ENCODE measurements at places on chromosomes 5 and 9.

DNA sequence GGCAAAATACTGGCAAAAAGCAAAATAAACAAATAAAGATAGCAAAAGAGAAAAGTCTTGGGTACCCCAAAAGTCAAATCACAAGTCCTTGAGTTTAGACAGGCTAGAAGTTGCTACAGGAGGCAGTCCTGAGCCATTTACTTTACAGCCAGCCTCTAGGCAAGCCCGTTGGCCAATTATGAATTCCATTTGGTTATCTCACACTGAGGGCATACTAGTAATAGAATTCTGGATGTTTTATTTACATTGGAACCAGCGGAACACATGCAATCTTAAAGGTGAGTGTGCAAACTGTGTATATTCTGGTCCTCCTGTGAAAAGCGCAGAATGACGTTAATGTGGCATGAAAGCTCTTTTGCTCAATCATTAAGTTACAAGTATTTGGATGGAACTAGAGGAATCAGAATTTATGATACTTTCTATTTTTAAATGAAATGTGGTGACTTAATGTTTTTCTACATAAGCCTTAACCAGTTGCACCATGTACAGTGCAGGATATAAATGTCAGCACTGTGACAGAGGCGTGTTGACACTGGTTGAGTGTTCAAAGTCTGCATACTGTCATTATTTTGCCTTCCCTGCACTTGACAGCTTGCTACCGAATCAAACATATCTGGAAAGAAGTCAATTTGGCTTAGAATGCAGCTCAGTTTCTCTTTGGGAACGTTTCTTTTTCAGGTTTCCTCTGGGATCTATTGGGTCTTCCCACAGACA, 7.9 kb downstream of the GDNF start:
- DNase-seq: no peak

DNA sequence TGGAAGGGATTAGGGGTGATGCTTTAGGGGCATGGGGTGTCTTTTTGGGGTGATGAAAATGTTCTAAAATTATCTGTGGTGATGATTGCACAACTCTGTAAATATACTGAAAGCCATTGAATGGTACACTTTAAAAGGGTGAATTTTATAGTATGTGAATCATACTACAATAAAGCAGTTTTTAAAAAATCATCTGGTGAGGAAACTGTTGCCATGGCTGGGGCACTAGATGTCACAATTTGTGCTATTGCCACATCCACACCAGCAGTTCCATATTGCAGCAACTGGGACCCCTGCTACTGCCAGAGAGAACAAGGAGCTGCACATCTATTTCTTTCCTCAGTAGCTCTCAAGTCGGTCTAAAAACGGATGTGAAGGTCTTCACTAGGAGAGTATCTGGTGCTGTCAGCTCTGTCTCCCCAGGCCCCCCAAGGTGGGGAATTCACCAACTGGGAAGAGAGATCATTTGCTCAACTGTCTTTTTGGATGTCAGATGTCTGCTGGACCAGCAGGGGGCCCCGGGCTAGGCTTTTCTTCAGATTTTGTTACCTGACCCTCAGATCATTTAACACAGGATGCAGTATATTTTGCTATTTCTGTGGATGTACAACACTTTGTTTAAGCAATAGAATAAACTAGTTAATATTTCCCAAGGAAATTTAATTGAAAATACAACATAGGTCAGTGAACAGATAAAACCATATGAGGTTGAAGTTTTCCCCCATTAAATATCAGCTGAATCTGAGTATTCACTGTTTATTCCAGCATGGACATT, 13.2 kb downstream of the CMYA5 start:
- DNase-seq: no peak

DNA sequence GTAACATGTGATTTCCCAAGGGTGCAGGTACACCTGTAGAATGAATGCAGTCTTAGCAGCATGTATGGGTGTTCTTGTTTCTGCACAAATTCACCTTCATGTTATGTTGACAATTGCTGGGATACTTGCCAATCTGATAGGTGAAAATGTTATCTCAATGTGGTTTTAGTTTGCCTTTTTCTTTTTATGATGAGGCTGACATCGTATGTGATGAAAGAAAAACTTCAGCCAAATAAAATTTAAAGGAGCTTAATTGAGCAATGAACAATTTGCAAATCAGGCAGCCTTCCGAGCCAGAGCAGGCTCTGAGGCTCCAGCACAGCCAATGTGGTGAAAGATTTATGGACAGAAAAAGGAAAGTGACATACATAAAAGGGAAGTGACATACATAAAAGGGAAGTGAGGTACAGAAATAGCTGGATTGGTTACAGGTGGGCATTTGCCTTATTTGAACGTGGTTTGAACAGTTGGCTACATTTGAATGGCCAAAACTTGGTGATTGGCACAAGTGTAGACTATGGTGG, 10.5 kb downstream of the TAL2 start:
- DNase-seq: no peak

GRCh38 chr9:124180557-124180956, 77.2 kb upstream of the NEK6 start:
- peak; percentile 27 for DNase-seq

GRCh38 chr5:105639068-105639467, 2031.7 kb downstream of the EFNA5 start:
- no peak for DNase-seq

- no peak for DNase-seq
These were observed 112.7 kb upstream of the ITGA1 start for GRCh38 chr5:52674815-52675545.

DNA sequence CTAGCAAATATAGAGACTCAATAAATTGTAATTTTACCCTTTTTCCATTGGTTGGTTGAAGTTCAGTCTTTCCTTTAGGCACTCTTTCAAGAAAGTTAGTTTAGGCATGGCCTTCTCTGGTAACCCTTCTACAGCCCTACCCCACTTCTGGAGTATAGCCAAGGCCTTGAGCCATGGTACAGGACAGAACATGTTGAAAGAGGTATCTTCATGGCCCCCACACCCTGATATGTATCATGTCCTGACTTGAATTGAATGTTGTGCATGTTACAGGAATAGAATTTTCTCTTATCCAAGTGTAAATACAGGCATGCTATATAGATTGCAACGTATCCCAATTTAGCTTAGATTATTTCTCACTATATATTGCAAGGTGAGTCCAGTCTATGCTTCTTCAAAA, 175.6 kb downstream of the CD180 start:
- DNase-seq: no peak

DNA sequence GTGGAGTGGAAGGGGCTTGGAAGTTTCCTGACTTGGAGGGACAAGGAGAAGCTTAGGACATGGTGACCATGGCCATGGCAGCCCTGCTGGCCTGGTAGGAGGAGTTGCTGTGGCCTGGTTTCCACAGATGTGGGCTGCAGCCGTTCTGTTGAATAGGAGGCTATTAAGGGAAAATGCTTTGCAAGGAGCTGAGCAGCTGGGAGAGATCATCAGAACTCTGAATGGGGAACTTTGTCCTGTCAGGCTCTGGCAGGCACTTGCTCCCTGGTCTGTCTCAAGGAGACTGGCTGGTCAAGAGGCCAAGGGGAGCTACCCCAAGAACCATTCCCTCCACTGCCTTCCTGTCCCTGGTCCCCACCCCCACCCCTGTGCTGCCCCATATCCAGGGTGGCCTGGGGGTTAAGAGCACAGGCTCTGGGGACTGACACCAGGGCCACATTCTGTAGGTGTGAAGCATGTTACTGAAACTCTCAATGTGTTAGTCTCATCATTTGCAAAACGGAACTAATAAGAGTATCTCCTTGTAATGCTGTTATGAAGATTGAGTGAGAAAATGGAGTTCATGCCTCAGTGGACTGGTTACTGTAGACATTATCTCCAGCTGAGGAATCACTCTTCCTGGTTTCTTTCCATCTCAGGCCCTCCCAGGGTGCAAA, 84.0 kb upstream of the ARAP3 start:
- no peak for DNase-seq

GRCh38 chr9:124810663-124811355, 33.9 kb downstream of the OLFML2A start:
- no peak for DNase-seq

GRCh38 chr5:31007672-31008071, 185.8 kb upstream of the CDH6 start:
- no peak for DNase-seq

- no peak for DNase-seq
These were observed 46.6 kb upstream of the NPR3 start for GRCh38 chr5:32664523-32664922.

- no peak for DNase-seq
These were observed 597.5 kb upstream of the MEF2C start for GRCh38 chr5:89480406-89481007.

DNA sequence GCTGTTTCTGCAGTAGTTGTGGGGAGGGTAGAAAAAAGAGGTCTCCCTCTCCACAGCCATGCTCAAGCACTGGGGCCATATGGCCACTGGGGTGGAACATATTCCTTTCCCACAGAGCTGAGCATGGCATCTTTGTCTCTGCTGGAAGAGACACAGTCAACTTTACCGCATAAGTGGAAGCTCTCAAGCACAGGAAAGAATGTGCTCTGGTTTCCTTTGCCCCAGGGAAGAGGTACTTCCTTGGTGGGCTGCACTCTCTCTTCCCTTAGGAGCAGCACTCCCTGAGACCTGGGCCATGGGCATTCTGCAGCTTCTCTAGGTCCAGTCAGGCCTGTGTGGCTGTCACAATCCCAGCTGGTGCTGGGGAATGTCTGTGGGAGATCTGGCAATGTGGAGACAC, 168.5 kb upstream of the ACTBL2 start:
- no peak for DNase-seq

GRCh38 chr5:36443941-36444340, 142.2 kb upstream of the RANBP3L start:
- DNase-seq: no peak

GRCh38 chr9:84137968-84138367, 157.4 kb downstream of the RMI1 start:
- no peak for DNase-seq

DNA sequence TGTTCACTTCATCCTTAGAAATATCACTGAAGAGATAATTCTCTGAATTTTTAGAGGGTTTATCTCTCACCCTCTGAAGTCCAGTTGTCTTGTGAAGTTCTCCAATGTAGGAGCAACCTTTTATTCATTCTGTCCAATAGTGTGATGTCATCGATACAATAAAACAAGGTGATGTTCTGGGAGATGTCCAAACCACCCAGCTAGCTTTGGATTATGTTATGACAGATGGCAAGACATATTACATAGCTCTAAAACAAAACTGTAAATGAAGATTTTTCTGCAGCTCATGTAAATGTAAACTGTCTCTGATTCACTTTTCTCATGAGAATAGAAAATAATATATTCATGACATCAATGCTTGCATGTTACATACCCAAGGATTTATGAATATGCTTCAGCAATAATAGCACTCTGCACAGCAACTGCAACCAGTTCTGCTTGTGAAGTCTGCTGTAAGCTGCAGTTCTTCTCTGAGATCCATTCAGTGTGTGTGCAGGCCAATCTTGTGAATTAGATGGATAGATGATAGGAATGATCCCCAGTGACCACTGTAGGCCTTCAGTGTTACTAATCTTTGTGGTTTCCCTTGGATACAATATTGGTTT, 172.6 kb upstream of the CDH12 start:
- DNase-seq: no peak

DNA sequence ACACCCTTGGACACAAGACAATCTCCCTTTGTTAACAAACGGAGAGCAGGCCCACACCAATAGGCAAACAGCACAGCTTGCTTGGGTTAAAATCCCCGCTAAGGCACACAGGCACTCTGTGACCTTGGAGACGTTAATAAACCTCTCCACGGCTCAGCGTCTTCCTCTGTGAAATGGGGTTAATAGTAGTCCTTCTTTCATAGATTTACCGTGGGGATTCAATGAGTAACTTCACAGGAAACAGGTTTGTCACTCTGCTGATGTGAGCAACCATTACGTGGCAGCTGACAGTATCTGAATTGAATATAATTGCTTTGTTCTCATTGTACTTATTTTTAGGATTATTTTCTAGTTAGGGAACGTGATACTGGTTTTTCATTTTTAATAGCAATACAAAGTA, 65.2 kb upstream of the ADRA1B start:
- DNase-seq: no peak

GRCh38 chr5:14420101-14420811, 161.3 kb upstream of the OTULINL start:
- DNase-seq: no peak

GRCh38 chr5:135878156-135878620, 17.5 kb downstream of the IL9 start:
- no peak for DNase-seq

DNA sequence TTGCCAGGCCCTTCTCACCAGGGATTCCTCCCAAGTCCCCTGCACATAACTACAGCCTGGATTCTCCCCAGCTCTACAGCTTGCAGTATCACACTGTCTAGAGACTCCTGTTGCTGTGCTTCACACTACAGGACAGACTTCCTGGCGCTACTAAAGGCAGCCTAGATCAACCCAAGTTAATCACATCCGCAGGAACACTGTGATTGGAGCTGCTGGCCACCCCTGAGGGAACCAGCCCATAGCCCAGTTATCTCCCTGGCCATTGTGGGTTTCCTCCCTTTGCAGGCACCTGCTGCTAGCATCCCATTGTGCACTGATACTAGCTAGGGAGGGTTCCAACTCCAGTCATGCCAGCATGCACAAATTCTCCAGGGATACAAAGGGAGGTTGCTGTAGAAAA, 53.5 kb downstream of the NLN start:
- no peak for DNase-seq

DNA sequence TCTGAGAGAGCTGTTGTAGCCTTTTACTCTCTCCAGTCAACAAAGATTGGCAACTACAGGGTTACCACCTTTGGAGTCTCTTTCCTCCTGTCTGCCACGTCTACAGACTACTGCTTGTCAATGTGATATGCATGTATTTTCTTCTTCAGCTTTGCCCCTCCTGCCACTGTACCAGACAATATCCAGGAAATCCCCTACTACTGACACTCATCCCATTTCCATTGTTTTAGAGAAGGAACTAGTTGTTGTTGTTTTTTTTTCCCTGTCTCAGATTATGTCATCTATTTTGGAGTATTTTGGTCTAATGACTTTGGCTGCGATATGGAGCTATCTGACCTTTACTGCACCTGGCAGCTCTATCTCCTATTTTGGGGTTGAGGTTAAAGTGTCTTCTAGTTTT, 50.1 kb upstream of the MACIR start:
- no peak for DNase-seq

DNA sequence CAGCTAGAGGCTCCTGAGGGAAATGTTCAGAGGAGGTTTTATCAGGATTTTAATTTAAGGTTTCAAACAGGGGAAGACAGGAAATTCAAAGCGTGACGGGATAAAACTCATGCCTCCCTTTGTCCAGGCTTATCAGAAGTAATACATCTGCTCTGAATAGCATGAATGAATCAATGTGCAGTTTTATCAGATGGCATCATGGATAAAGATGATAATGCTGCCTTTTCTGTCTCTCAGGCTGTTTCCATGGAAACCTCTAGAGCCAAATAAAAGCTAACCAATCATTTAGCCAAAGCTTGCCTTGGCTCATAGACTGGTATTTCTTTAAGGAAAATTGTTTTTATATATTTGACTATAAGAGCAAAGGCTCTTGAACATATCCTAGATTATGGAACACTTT, 16.4 kb downstream of the MFAP3 start:
- no peak for DNase-seq

GRCh38 chr5:6488021-6488420, 39.4 kb downstream of the UBE2QL1 start:
- DNase-seq: peak; percentile 70

- no peak for DNase-seq
These were observed 263.7 kb downstream of the SEMA5A start for GRCh38 chr5:9282211-9282610.
